ENCODE measurements at places on chromosomes 5 and 9.

DNA sequence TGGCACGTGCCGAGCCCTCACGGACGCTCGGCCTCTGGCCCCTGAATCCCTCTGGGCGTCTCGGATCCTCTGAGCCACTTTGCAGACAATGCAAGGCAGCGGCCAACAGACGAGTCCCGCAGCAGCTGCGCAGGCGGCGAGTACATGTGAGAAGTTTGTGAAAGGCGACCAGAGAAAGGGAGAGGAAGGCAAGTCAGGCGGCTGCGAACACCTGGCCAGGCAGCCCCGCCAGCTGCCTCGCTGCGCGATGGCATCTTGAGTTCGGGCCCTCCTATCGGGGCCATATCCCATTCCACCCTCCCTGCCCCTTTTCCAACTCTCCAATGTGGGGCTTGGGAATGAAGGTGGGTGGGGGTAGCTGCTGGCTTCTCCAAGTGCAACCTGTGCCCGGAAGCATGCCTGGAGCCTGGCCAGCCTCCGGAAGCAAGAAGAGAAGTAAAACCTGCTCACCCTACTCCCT lies 4.5 kb upstream of the POU4F3 start:
- no peak for DNase-seq

- no peak for DNase-seq
Observed at GRCh38 chr5:147554261-147554817, 44.5 kb upstream of the DPYSL3 start.

DNA sequence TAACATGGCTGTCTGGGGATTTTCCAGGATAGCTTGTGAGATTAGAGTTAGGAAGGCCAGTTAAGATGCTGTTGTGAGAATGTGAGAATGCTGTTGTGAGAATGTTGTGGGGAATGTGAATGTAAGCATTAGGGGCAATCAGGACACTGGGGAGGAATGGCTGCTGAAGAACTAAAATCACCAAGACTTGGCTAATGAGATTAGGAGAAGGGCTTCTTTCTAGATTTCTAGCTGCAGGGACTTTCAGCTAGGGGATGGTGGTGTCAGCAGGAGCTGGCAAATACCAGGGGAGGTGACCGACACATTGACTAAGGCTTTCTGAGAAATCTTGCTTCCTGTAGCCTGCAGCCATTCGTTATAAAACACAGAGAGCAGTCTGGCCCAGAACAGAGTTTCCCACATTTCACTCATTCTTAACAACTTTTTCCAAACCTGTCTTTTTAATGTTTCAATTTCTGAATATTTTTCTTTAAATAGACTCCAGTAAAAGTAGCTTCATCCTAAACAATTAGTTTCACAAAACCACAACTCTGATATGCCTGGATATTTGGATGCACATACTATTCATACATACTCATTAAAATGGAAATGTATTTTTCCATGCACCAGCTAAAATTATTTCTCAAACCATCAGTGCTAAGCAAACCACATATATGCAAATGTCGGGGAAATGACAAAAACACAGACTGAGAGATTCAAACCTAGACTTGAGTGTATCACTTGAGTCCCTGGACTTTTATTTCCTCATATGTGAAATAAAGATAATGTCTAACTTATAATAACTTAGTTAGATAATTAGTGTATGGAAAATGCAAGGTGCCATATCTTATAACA lies 89.3 kb upstream of the TNC start:
- no peak for DNase-seq

DNA sequence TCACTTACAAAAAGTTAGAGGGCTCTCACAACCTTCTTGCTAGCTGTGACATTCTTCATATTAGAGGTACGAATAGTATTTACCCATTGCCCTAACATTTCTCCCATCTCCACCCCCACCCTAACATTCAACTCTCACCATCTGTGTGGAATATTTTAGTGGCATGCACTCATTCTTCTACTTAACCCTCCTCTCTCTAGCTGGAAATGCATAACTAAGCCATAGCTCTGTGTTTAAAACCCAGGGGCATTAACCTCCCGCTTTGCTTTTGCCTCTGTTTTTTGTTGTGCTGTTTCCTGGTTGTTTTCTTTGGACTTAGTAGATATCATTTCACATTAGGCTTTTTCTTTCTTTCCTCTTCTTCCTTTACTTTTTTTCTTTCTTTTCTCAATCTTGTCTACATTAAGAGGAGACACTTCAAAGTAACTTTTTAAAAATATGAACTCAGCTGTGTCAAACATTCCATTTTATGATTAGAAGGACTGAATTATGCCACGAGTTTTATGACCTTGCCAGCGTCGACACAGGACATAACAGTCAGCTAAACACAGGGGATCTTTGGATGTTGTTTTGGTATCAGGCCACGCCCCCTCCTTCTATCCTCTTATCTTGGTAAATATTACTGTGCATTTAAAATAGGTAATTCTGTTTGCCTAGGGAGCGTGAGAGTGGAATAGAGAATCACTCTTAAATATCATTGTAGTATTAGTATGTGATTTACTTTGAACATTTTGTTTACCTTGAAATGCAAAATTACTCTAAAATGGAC lies 236.0 kb downstream of the CD180 start:
- DNase-seq: peak; percentile 27

- DNase-seq: no peak
Observed at GRCh38 chr9:96302021-96302420, at the start of gene HSD17B3. TSS of gene HSD17B3 (minus strand) at chr9:96302176. CDS start at chr9:96302104, 72 bp downstream.

Measured in DMS 273 treated with DMSO at 0.1 percent for 48 hours (cell line).